ENCODE measurements at places on chromosomes 3 and 15.

- DNase-seq, result no peak
Measured at GRCh38 chr3:155070932-155071387, 9.2 kb upstream of the MME start.

DNA sequence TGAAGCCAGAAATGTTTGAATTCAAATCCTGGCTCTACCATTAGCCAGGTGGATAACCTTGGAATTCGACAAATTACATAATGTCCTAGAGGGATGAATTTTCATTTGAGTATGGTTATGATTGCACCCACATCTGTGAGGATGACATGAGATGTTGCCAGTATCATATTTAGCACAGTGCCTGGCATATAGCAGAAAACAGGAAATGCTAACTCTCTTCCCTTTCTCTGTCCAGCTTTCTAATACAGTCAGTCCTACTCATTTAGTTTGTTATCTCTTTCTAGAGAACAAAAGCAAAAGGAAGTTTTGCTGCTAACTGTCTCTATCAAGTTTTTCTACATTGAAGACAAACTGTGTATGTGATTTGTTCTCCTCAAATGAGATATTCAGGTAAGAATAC lies 231.7 kb downstream of the CPNE4 start:
- DNase-seq, result no peak

DNA sequence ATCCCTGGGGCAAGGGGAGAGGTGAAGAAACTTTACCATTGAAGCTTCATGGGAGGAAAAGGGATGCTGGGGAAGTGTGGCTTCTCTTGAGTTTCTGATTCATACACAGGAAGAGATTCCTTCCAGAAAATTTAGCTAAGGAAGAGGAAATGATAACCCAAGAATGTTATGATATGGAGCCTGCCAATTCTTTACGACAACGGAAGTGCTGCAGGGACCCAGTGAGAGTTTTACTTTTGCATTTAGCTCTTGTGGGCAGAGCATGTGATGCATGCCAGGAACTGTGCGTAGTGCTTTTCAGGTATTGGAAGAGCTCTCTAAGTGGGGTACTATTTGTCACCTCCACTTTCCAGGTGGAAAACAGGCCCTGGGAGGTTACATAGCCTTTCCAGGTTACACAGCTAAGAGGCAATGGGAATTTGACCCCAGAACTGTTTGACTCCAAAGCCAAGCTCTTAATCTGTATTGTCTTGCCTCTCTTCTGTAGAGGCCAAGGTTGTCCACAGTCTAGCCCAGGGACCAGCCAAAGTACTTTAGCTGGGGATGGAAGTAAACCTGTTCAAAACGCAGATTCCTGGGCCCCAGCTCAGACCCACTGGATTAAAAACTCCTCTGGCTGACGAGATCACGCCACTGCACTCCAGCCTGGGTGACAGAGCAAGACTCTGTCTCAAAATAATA lies 23.0 kb downstream of the CMTM7 start:
- DNase-seq, result no peak

GRCh38 chr15:89149501-89150101 lies 61.3 kb downstream of the ABHD2 start:
- DNase-seq, result no peak

- DNase-seq, result peak; percentile 29
Measured at GRCh38 chr3:9809615-9810432, at the start of gene TTLL3. Gene TTLL3, plus strand, starts transcription at chr3:9810262. Its CDS starts 400 bp downstream, at chr3:9810662.

DNA sequence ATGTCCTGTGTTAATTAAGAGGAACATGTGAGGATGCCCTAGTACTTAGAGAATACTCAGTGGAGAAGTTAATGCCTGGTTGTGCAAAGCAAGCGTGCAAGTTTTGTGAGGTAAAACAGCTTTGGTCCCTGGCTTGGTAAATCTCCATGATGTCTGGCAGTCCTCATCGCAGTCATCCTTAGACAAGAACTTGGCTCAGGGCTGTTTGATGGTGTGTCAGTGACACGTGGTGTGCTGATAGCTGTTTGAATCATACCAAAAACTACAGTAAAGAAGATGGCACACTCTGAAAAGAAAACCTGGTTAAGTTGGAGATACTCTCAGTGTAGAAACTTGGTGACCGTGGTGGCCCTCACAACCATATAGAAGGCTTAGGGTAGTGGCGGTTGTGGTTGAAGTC lies 361.7 kb downstream of the FEZF2 start:
- DNase-seq, result no peak
